ENCODE measurements at places on chromosomes 13 and 19. TPM values are rescaled to one million over a fixed set of nuclear protein-coding genes. Genes with fewer than 3 reads are reported as not detected.

Gene TEX26
- total RNA-seq: not detected

Gene TMEM86B
- total RNA-seq: 5.2 TPM

Gene ZNF256
- 0.97 TPM for total RNA-seq

Gene ACP7
- 0.12 TPM for total RNA-seq

Gene OLFM2
- total RNA-seq: 11.3 TPM

Gene SIGLEC5
- not detected for total RNA-seq

Gene CYP2A6
- not detected for total RNA-seq

Gene GPC6
- 3.5 TPM for total RNA-seq

Gene MISP3
- total RNA-seq: 4.8 TPM

Gene C19orf85
- total RNA-seq: not detected

Gene SHISA2
- not detected for total RNA-seq

Gene SPPL2B
- total RNA-seq: 19.9 TPM

Gene ZC3H4
- total RNA-seq: 18.7 TPM

Gene ZNF578
- total RNA-seq: not detected

Gene DLL3
- 10.3 TPM for total RNA-seq

Gene CADM4
- total RNA-seq: 9.3 TPM

Gene AMER2
- not detected for total RNA-seq

Gene CGB5
- total RNA-seq: 0.88 TPM

Gene XAB2
- 29.4 TPM for total RNA-seq

Gene SLC10A2
- total RNA-seq: not detected

Gene TBC1D4
- 17.6 TPM for total RNA-seq

Gene MYO9B
- 35.8 TPM for total RNA-seq

Gene MADCAM1
- total RNA-seq: 0.33 TPM

Gene PPP1R12C
- total RNA-seq: 60.2 TPM

Gene ZNF772
- 0.90 TPM for total RNA-seq

Gene CAPNS1
- total RNA-seq: 2,201 TPM

Gene KLK3
- total RNA-seq: not detected

Gene HSPB6
- 0.27 TPM for total RNA-seq

Gene NXNL1
- total RNA-seq: not detected

Gene YJEFN3
- 4.8 TPM for total RNA-seq

Gene B3GNT8
- total RNA-seq: 0.21 TPM

Gene PRODH2
- 0.36 TPM for total RNA-seq
